ENCODE measurements at places on chromosomes 6 and 20. TPM values are rescaled to one million over a fixed set of nuclear protein-coding genes. Genes with fewer than 3 reads are reported as not detected.

PCK1 gene
- total RNA-seq: not detected

RSPO4 gene
- total RNA-seq: 3.3 TPM

DEFB132 gene
- not detected for total RNA-seq

GABRR1 gene
- total RNA-seq: not detected

ISM1 gene
- not detected for total RNA-seq

DNAH8 gene
- not detected for total RNA-seq

RRAGD gene
- total RNA-seq: 35.4 TPM

ACSS1 gene
- 7.1 TPM for total RNA-seq

NFATC2 gene
- 2.9 TPM for total RNA-seq

SYNDIG1 gene
- 0.67 TPM for total RNA-seq

OTOR gene
- total RNA-seq: not detected

ARFGAP1 gene
- total RNA-seq: 109 TPM

SLC2A10 gene
- 11.9 TPM for total RNA-seq

PRPF6 gene
- 78.5 TPM for total RNA-seq

GLO1 gene
- 168 TPM for total RNA-seq

DDRGK1 gene
- 108 TPM for total RNA-seq

GGTLC1 gene
- total RNA-seq: not detected

PPP1R16B gene
- total RNA-seq: 0.14 TPM

TRIM15 gene
- total RNA-seq: not detected

STMND1 gene
- total RNA-seq: not detected

GPR6 gene
- total RNA-seq: not detected

THBS2 gene
- 28.6 TPM for total RNA-seq

SAMD3 gene
- total RNA-seq: not detected

NINL gene
- 18.3 TPM for total RNA-seq

TMEM217 gene
- total RNA-seq: 4.0 TPM

ZSCAN23 gene
- total RNA-seq: 3.1 TPM

BYSL gene
- total RNA-seq: 16.9 TPM

SLC22A2 gene
- not detected for total RNA-seq

FAM83B gene
- total RNA-seq: 15.7 TPM

TNF gene
- total RNA-seq: 18.6 TPM

IL17F gene
- not detected for total RNA-seq

SIRPA gene
- total RNA-seq: 50.2 TPM
